ENCODE measurements at places on chromosomes 1 and 21. TPM values are rescaled to one million over a fixed set of nuclear protein-coding genes. Genes with fewer than 3 reads are reported as not detected.

Gene CNR2
- total RNA-seq, result not detected

Gene NLRP3
- total RNA-seq, result not detected

Gene HUNK
- 12.2 TPM for total RNA-seq

Gene TMEM54
- 9.9 TPM for total RNA-seq

Gene PADI2
- total RNA-seq, result 0.74 TPM

Gene CTBS
- total RNA-seq, result 2.0 TPM

Gene MAP3K21
- total RNA-seq, result 0.25 TPM

Data from glutamatergic neuron (in vitro differentiated cells).